Foreskin fibroblast (primary cell): ENCODE measurements at places on chromosomes 11 and 22.

DNA sequence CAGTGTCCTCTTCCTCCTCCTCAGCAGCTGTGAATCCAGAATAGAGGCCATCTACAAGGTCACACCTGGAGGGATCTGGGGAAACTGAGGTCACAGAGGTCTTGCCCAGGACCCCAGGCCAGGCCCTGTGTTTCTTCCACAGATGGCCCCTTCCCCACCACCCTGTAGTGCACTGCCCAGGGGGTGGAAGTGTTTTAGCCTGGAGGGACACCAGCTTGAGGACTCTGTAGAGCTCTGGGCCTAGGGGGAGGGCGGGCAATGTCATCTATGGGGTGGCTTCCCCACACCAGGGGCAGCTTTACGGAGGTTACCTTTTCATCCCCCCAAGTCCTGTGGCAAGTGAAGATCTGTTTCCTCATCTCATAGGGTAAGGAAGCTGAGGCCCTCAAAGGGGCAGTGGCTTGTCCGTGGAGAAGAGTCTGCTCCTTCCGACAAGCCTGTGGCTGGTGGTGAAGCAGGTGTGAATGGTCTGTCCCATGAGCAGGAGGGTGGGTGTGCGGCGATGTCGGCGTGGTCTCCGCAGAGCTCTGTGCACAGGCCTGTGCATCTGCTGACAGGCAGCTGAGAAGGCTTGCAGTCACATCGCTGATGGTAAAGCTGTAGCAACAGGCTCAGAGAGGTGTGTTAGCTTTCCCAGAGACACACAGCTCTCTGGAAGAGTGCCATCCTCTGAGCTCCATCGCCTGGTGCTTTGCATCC, 74.1 kb upstream of the WNT7B start:
- no peak for DNase-seq

GRCh38 chr11:110196884-110197420, 99.5 kb downstream of the RDX start:
- DNase-seq = no peak

DNA sequence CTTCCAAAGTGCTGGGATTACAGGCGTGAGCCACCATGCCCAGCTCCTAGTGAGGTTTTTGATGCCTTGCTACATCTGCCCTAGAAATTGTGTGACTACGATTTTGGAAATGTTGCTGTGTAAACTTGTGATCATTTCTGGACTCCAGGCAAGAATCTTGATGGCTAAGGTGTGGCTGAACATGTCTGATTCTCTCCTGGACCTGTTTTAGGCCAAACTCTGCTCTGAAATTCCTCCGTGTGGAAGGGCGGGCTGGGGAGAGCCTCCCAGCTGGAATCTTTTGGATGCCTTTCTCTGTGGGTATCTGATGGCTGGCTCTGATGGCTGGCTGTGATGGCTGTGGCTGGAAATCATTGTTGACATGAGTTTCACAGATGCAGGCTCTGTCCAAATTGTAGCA, 8.2 kb downstream of the PNPLA3 start:
- DNase-seq = no peak

DNA sequence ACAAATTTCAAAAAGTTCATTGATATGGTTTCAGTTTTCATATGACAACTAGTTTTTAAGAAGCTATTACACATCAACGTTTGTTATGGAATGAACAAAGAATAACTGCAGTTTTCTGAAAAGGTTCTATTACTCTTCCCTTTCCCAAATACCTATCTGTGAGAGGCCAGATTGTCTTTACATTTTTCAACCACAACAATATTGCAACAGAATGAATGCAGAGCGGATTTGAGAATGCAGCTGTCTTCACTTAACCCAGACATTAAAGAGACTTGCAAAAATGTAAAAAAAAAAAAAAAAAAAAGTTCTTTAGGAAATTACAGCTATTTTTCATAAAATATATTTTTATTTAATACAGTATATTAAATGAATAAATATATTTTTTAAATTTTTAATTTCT, 250.8 kb downstream of the DDX10 start:
- no peak for DNase-seq

DNA sequence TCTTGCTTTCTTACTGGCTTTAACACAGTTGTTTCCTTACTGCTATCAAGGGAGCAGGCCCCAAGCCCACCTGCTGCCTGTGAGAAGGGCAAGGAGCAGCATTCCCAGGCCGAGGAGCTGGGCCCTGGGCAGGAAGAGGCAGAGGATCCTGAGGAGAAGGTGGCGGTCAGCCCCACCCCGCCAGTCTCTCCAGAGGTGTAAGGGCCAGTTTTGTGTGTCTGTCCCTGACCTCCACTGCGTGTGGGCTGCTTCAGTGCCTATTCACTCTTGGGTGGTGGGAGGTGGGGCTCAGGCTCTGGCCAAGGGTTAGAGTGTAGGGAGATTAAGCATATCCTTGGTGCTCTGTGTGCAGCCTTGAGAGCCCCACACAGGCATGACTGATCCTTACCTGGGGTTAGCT, 55.1 kb downstream of the CEP164 start:
- no peak for DNase-seq

DNA sequence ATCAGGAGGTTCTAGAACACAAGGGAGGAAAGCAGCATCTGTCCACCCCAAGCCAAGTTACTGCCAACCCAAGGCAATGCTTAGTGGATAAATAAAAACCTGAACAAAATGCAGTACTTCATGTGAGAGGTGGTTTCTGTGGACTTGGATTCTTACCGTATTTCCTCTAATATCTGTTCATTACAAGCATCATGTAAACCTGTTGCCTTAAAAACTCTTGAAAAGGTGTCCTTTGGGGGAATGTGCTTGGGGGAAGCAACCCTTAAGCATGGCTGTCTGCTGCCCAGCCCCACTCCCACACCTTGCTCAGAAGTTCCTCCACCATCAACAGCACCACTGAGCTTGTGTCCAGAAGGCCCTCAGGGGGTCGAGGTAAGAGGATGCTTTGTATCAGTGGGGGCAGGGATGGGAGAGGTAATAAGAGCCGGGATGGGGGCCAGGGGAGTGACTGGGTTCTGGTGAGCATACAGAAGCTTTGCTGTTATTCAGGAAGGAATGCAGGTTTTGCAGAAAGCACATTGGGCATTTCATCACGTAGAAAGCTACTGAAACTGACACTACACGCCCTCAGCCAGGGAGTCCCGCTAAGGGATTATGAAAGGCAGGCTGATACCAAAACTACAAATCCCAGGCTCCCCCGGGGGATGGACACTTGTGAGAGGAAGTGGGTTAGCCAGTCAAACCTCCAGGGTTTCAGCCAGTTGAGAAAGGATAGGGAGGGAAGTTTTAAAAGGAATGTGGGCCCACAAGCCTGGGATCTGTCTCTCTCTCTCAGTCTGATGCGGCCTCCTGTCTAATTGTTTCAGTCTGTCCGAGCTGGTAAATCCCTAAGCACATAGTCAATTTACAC, 52.0 kb downstream of the KCNJ1 start:
- DNase-seq = peak; percentile 90

DNA sequence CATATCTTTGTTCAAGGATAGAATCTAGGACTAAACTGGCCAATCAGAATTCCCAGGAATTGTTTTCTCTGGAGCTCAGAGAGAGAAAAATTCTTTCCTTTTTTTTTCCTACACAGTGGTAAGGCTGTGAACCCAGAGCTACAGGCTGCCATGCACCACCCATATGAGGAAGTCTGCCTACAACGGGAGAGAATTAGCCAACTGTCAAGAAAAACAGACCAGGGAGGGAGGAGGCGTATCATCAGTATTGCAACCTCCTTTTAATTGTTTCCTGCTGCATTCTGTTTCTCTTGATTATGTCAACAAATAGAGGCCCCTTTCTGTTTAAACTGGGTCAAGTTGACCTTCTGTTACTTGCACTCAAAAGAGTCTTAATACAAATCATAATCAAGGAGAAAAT, 176.5 kb upstream of the UBASH3B start:
- DNase-seq = no peak

DNA sequence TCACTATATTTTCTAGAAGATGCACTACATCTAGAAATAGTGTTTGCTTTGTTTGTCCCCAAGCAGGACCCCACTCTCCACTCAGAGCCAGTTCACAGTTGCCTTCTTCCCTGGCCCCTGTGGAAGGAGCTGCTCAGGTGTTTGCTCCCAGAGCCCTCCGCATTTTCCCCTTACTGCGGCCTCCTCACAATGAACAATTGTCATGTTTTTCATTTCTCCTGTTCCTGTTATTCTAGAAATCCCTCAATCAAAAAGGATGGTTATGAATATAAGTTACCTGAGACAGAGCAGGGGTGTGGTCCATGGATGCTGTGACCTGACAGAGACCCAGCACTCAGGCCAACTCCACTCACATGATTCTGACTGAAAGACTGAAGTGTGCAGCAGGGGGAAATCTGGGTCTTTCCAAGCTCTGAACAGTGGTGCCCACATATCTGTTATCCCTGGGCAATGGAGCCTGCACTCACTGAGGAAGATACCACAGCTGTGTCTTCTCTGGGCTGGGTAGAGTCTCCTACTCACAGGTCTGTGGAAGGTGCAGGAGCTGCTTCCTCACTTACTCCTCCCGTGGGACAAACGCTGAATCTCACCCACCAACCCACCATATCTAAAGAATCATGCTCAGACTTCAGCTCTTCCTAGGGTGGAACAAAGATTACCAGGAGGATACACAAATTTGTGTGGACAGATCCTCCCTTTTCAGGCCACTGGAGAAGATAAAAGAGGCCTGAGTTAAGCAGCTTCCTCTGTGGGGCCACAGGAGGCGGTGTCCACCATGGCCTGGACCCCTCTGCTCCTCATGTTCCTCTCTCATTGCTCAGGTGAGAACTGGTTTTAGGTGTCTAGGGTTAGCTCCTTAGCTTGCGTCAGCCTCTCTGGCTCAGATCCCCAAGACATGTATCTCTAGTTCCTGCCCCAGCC, 87.1 kb upstream of the TOP3B start:
- DNase-seq = no peak

- DNase-seq = no peak
Measured at GRCh38 chr11:66747480-66747879, 18.5 kb upstream of the SPTBN2 start.

DNA sequence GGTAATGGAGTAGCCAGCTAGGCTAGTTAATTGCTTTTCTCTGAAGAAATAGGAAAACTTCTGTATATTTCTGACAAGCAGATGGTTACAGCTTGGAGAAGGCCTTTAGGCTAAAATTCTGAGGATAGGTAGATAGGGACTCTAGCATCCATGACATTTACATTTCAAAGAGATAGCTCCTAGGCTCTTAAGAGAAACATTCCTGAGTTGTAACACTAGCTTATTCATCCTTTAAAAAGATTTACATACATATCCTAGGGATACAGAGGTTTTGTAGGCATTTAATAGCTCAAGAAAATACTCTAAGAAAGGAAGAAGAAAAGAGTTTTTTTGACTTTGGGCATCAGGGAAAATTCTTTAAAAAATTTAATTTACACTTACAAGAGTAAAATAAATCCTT, 130.9 kb upstream of the CCDC179 start:
- DNase-seq = no peak

- no peak for DNase-seq
Measured at GRCh38 chr11:45856044-45856468, 8.8 kb downstream of the CRY2 start.
